ENCODE measurements at places on chromosomes 11 and 22.

DNA sequence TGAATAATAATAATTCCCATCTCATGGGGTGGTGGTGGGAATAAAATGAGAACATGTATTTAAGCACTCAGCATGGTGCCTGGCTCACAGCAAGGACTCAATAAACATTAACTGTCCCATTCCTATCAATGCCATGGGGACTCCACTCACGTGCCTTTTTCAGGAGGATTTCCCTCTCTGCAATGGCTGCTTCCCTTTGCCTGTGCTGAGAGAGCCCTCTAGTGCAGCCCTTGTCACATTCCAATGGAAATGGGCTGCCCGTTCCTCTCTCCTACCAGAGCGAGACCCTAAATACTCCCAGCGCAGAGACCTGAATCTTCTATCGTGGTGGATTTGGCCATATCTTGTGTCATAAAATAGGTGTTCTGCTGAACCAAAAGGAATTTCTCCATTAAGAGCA lies 621.5 kb upstream of the B3GAT1 start:
- DNase-seq: no peak

- no peak for DNase-seq
These were observed 223 bp downstream of the WT1 start for GRCh38 chr11:32435152-32435480.

- DNase-seq: no peak
These were observed 81.9 kb upstream of the SLC25A18 start for GRCh38 chr22:17481424-17481823.

DNA sequence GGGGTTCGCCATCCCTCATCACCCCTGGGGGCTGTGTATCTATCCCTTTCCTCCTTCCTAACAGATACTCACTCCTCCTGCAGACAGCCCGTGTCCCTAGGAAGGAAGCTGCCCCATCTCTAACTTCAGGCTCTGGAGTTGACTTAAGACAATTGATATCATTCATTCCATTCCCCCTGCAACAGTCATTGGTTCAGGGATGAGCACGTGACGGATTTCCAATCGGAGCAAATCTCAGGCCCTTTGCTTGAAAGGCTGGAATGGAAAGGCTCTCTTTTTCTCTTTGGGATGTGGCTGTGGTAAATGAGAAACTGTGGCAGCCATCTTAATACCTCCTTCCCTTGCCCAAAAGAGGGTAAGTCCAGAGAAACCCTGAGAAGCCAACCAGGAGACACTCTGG lies 5.0 kb upstream of the SCUBE2 start:
- DNase-seq: no peak

DNA sequence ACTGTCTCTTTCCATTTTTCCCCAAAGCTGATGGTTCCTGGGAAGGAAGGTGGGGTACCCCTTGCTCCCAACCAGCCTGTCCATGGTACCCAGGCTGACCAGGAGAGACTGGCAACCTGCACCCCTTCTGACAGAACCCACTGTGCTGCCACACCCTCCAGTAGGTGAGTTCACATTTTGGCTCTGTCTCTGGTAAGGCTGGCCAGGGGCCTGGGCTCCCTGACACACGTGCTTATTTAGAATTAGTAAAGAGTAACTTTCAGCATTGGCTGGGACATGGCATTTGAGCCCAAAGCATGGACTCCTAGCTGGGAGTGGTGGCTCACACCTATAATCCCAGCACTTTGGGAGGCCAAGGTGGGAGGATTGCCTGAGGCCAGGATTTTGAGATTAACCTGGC lies 35.1 kb downstream of the ARHGAP1 start:
- no peak for DNase-seq

DNA sequence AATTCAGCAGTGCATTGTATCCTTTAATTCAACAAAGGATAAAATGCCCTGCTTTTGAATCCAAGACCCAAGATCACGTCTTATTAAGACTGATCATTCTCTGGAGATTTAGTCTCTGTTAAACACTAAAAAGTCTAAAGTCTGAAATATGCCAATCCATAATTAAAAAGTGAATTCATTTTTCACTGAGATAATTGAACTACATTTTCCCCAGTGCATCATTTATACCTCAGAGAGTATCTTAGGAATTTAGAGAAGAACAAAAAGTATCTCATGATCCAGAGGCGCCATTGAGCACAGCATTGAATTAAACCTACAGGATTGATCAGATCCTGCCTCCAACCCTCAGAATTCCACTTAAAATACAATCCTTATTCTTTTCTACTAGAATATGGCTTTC lies 5.4 kb downstream of the OR5AP2 start:
- DNase-seq: no peak

DNA sequence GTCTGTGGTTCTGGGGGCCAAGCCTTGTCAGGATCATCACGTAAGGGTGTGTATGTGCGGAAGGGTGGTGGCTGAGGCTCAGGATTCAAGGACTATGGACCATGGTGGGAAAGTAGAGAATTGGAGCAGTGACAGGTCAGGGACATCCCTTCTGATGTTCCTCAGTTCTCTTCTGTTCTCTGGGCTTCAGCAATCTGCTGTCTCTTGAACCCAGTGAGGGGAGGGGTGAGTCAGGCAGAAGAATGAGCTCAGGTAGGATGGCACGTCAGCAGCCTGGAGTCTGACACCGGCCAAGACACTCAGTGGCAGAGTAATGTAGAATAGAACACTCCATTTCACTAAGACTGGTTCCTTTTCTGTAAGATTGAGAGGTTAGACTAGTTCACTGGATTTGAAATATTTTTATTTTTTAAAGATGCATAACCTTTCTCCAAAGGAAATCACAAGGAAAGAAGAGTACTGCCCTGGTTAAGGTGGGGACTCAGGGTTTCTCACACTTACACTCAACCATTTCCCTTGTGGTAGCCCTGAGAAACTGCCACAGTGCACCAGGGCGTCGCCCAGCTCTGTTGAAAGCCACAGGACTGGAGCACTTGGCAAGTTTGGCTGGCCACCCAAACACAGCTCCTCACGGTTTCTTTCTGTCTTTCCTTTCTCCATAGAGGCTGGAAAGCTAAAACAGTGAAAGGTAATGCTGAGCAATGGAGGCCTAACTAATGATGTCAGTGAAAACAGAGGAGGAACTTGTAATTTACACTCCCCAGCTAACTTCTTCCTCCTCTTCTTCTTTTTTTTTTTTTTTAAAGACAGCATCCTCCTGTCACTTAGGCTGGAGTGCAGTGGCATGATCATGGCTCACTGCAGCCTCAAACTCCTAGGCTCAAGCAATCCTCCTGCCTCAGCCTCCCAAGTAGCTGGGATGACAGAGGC lies 23.1 kb upstream of the MICAL2 start:
- peak; percentile 28 for DNase-seq

DNA sequence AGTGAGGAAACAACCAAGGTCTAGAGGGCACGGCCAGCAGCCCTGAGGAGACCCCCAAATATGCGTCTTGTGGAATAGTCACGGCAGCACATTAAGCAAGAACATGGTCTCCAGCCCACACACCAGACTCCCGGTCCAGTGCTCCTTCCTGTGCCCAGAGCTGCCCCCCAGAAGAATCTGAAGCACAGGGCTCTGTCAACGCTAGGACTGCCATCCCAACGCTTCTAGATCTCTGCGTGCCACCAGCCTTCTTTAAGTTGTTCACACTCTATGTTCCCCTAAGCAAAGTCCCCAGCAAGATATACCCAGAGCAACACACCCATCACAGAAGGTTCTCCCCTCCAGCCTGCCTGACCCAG lies 3.5 kb upstream of the SEC14L2 start:
- DNase-seq: no peak

- DNase-seq: no peak
These were observed 100.4 kb downstream of the GALNT18 start for GRCh38 chr11:11521306-11522002.

DNA sequence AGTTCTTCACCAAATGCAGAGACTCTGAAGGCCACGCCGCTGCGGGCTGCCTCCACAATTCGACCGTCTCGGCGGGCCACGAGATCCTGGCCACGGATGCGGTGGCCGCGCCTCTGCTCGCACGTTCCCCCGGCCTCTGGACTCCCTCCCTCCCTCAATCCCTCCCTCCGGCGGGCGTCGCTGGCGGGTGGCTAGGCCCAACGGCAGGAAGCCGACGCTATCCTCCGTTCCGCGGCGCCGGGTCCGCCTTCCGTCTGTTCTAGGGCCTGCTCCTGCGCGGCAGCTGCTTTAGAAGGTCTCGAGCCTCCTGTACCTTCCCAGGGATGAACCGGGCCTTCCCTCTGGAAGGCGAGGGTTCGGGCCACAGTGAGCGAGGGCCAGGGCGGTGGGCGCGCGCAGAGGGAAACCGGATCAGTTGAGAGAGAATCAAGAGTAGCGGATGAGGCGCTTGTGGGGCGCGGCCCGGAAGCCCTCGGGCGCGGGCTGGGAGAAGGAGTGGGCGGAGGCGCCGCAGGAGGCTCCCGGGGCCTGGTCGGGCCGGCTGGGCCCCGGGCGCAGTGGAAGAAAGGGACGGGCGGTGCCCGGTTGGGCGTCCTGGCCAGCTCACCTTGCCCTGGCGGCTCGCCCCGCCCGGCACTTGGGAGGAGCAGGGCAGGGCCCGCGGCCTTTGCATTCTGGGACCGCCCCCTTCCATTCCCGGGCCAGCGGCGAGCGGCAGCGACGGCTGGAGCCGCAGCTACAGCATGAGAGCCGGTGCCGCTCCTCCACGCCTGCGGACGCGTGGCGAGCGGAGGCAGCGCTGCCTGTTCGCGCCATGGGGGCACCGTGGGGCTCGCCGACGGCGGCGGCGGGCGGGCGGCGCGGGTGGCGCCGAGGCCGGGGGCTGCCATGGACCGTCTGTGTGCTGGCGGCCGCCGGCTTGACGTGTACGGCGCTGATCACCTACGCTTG lies at the start of gene FUT4:
Gene FUT4, plus strand, starts transcription at position 227 of the 951 bp plus-strand sequence. Its CDS starts 213 bp downstream, at position 440.
- peak; percentile 82 for DNase-seq

GRCh38 chr11:48036011-48036410 lies 55.7 kb downstream of the PTPRJ start:
- DNase-seq: no peak

GRCh38 chr11:128762031-128762430 lies 68.2 kb downstream of the FLI1 start:
- DNase-seq: no peak

Data from stimulated activated CD4-positive, alpha-beta T cell treated with anti-CD3 and anti-CD28 coated beads, Interleukin-2, amount 100 ng/mL, for 24 hours (primary cell).